Activated CD4-positive, alpha-beta T cell treated with anti-CD3 and anti-CD28 coated beads, Interleukin-10, Interleukin-2, amounts not matched to agents 100 ng/mL and 50 ng/mL, durations not matched to agents 16 hours and 8 hours (primary cell): ENCODE measurements at places on chromosomes 11 and 22.
A peak's percentile ranks its signal among the peaks of the same experiment; 100 is the strongest.

GRCh38 chr11:69558519-69558941 is 77.1 kb downstream of the LINC01488 start:
- peak; percentile 17 for DNase-seq

DNA sequence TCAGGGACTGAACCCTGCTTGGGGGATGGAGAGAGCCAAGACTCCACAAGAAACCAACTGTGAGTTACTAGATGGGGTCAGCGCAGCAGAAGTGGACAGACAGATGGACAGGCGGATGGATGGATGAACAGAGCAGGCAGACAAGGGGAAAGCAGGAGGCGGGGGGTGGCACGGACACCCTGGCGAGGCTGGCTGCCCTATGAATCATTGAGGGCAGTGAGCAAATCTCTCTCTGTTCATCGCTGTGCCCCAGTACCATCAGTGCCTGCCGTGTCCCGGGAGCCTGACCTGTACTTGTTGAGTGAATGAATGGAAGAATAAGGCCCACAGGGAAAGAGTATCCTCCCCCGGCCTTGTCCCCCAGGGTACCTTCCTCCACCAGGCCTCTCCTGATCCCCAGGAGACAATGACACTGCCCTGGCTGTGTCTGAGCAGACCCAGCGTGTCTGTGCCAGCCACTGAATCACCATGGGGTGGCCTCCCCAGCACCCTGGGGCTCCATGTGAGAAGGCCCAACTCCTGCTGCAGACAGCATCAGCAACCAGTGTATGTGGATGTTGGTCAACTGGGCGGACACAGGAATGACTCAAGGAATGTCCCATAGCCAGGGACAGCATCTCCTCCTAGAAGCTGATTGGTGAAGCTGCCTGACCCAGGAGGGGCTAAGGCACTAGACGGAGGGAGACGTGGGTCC is 5.1 kb upstream of the KLHL35 start:
- no peak for DNase-seq

- DNase-seq = no peak
These were observed 4.3 kb upstream of the TSKU start for GRCh38 chr11:76778874-76779273.

DNA sequence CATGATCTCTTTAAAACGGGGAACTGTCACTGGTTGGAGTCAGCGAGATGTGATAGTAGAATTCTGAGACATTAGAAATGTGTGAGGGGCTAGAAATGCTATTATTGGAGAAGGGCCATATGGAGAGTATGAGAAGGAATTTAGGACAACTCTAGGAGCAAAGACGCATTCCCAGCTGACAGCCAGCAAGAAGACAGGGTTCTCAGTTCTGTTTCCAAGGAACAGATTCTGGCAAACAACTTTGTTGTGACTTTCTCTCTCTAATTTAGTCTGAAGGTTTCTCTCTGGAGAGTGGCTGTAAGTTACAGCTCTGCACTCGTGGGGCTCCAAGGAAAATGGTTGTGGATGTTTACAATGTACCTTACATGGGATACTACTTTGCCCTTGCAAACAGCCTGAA is 876.3 kb downstream of the FAM181B start:
- DNase-seq = no peak

DNA sequence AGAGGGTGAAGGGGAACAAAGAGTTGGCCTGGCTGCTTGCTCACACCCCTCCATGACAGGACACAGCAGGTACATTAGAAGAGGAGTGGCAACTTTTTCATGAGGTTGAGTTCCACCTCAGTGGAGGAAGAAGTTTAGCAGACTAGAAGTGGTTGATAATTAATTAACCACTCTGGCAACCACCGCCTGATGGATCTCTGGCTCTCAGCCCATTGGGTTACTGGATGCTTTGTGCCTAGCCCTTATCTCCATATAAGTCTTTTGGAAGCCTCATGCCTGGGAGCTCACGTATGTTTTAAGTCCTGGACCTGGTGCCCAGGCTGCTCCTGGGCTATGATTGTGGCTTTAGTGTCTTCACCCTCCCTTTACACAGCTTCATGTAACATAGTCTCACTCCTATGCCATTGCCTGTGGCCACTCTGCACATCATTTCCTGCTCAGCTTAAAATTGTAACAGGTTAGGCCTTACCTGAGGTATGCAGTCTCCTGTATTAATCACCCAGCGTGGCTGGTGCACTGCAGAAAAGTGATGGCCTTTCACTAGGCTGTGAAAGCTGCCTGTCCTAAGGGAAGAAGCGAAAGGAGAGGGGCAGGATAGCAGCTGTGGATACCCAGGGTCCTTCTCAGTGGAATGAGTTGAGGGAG is 72.7 kb upstream of the CRTAM start:
- DNase-seq = no peak

GRCh38 chr11:37230865-37231264 is 632.8 kb upstream of the RAG2 start:
- no peak for DNase-seq

DNA sequence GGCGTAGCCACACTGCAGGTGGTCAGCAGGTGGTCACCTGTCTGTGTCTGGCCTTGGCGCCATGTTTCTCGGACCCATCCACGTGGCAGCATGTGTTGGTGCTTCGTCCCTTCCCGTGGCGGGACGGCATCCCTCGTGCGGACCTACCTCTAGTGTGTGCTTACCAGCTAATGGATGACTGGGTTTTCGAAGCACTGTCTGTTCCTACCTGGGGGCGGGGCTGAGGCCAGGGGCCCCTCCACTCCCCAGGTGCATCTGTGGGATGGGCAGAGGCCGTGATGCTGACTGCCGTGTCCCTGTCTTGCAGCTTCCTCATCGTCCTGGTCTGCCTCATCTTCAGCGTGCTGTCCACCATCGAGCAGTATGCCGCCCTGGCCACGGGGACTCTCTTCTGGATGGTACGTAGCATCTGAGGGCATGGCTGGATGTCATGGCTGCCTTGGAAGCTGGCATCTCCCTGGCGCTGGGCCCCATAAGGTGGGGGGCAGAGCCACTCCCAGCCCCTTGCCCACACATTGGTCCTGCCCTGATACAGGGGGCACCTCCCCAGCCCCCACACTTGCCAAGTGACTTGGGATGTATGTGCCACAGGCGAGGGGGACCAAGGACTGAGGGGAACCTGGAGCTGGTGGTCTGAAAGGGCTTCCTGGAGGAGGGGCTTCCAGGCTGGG is 82.9 kb downstream of the KCNQ1 start:
- no peak for DNase-seq

DNA sequence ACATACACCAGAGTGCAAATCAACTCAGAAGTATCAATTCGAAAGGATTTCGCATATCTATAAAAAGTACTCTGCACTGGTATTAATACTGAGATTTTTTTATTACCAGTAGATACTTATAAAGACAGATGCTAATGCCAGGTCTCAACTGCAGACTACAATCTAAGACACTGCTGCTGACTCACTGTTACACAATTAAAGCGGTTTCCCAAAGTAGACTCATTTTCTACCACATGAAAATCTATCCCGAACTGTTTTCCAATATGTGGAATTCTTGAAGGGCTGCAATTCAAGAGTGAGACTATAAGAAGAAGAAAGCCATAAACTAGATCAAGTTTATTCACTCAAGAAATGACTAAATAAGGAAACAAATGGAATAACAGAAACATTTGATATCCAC is 57.2 kb upstream of the ARHGAP32 start:
- no peak for DNase-seq

- no peak for DNase-seq
These were observed 4.9 kb downstream of the LGALS1 start for GRCh38 chr22:37680191-37680851.

DNA sequence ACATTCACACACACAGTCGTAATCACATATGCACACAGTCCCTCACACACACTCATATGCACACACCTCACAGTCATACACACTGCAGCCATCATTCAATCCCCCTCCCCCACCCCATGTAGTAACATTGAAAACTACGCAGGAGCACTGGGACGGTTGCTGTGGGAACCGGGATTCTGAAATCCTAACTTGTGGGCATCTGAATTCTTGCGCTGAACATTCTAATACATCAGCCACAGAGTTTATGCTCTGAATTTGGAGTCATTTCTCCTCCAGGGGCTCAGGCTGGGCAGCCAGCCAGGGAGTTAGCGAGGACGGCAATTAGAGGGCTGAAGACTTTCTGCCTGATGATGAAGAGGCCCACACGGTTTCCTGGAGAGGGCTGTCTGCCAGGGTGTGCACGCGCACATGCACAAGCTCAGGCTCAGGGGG is 32.7 kb downstream of the CD6 start:
- peak; percentile 52 for DNase-seq

DNA sequence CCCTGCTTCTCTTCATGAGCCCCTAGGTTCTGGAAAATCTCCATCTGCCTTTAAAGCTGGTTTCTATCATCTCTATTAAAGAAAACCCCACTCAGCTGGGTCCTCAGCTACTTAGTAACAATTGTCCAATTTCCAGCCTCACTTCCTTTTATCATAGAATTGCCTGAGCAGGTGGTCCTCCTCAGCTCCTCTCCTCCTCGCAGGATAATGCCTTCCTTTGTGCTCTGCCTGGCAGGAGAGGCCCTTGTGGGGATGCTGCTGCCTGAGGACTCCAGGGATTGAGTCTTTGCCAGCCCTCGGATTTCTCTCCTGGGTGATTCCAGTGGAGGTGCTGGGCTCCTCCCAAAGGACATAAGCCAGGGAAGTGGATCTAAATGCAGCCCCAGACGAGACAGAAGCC is 448.3 kb downstream of the INSC start:
- no peak for DNase-seq

- no peak for DNase-seq
These were observed 27.4 kb upstream of the IZUMO1R start for GRCh38 chr11:94276943-94277342.

GRCh38 chr22:22884888-22885840 is 2.5 kb upstream of the IGLL5 start:
- peak; percentile 70 for DNase-seq

DNA sequence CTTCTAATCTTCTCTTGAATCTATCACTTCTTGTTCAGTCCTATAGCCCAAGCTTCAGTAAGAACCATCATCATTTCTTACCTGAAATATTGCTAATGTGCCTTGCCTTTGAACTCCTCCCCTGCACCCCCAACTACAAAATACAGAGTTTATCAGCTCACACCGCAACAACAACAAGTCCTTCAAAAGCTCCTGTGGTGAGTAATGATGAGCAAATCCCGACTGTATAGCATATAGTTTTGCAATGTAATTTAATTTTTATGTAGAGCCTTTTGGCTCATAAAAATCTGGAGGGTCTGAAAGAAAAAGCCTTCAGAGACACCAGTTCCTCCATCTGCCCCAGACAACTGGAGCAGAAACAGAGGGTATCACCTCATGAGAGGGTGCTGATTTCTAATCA is 124.7 kb downstream of the ARHGAP32 start:
- DNase-seq = no peak

GRCh38 chr11:69301455-69302401 is 7.8 kb downstream of the MYEOV start:
- DNase-seq = peak; percentile 43

DNA sequence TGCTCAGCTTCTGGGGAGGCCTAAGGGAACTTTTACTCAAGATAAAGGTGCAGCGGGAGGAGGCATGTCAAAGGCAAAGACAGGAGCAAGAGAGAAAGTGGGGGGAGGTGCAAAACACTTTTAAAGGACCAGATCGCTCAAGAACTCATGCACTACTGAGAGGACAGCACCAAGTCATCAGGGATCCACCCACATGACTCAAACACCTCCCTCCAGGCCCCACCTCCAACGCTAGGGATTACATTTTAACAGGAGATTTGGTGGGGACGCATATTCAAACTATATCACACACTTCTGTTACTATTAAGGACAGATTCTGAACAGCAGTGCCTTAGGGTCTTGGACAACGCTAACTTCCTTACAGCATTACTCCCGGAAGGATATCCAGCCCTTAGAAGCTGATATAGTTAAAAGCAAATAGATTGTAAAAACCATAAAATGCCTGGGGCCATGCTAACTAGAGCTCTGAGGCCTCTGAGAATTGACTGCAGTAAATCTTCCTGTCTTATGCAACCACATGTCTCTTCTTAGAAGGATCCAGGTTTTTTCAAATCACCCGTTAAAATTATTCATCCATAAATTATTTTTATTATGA is 16.7 kb upstream of the ZC3H12C start:
- DNase-seq = peak; percentile 20

GRCh38 chr11:117221775-117222517 is 9.9 kb downstream of the PCSK7 start:
- no peak for DNase-seq

DNA sequence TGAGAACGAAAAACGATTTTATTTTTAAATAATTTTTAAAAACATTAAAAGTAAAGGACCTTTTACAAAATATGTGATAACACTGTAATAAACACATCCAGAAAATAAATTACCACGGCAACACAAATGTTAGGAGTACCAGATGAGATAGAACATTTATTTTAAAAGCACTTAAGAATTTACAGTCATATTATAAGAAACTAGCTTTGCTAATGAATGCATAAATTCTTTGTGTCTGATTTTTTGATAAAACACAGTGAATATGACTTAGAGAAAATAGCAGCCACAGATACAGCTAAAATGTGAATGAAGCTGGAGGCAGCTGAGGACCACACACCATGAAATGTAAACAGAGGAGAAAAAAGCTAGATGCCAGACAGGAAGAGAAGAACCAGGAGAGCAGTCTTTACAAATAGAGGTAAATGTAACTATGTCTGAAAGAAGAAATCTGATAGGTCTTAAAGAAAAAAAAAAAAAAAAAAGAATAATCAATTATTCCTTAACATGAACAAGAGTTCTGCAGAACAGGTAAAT is 14.6 kb downstream of the CCDC34 start:
- no peak for DNase-seq

- DNase-seq = no peak
These were observed 1912.0 kb upstream of the RAG2 start for GRCh38 chr11:38510041-38510440.

DNA sequence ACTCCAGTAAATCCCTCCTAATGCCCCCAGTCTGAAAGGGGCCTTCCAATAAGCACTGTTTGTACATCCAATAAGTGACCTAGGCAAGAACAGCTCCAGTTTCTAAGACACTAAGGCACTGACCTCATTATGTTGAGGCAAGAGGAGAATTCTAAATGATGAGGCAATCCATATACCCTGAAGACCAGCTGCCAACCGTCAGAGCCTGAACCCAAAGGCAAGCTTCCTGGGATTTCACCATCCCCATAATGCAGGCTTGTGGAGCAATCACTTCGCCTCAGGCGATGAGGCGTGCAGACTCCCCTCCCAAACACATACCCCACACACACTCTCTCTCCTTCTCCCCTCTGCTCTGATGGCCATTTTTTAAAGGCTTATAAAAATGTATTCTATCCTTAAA is 49.5 kb downstream of the LGR4 start:
- no peak for DNase-seq

GRCh38 chr11:24572376-24572775 is 75.5 kb downstream of the LUZP2 start:
- DNase-seq = no peak

DNA sequence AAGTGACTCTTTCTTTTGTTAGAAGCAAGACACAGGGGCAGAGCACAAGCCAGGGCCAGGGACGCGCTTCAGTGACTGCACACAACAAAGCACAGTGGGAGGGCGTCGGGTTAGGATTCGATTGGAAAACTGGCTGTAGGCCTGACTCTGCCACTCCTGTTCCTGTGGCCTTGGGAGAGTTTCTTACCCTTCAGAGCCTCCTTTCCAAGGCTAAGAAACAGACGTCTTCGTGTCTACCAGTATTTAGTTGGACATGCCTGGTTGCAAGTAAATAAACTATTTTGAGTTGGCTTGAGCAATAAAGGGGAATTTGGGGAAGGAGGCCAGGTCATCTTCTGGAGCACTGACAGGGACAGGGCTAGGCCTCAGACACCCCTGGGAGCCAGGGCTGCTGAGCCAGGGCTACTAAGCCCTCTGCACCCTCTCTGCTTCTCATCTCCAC is 549.1 kb downstream of the INSC start:
- no peak for DNase-seq

GRCh38 chr11:7081441-7081840 is 7.4 kb upstream of the RBMXL2 start:
- no peak for DNase-seq
